AG04450 (cell line): ENCODE measurements at places on chromosomes 11 and 22. TPM values are rescaled to one million over a fixed set of nuclear protein-coding genes. Genes with fewer than 3 reads are reported as not detected.

DNA sequence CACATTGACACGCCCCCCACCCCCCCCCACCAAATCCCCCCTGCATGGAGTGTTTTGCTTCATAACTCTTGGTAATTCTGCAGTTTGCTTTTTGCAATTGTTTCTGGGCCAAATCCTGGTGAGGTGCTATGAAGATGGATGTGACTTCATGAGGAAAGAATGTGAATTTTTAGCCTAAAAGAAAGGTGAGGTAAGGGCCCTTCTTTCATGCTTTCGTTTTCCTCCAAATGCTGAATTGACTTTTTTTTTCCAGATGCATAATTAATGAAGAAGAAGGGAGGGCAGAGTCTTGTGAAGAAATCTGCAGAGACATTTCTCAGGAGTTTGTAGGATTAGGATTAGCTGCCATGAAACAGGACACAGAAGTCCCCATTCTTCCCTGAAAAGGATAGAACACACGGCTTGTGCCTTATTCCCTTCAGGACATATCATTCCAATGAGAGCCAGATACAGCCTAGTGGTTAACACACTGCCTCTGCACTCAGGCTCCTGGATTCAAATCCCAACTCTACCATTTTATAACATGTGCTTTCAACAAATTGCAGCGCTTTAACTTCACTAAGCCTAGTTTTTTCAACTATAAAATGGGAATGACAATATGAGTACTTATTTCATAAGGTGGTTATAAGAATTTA lies 19.6 kb upstream of the TBCEL start:
- DNase-seq = no peak

Gene UPK3A
- not detected in 2 replicates for polyA plus RNA-seq

Gene RPLP2
- polyA plus RNA-seq = 940 and 1,115 TPM in 2 replicates

- no peak for DNase-seq
These were observed 17.1 kb downstream of the ZNRF3 start for GRCh38 chr22:28900379-28900925.

Gene SLC22A25
- not detected in 2 replicates for polyA plus RNA-seq

Gene POTEH
- not detected in 2 replicates for polyA plus RNA-seq

DNA sequence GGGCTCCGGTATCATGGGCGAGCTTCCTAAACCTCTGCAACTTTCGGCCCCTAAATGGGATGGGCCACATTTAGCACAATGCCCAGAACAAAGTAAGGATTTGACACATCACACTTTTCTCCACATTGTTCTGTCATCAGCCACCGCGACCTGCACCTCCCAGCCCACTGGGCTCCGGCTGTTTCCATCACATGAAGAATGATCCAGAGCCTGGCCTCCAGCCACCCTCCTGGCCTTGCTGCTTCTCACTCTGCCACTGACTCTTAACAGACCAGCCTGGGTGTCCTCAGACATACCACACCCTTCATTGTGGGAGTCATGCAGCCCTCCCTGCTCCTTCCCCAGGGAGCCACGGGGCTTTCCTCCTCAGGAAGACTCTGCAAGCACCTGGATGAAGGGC lies 113.7 kb downstream of the IGLL1 start:
- DNase-seq = no peak
